ENCODE measurements at places on chromosomes 13 and 19.

DNA sequence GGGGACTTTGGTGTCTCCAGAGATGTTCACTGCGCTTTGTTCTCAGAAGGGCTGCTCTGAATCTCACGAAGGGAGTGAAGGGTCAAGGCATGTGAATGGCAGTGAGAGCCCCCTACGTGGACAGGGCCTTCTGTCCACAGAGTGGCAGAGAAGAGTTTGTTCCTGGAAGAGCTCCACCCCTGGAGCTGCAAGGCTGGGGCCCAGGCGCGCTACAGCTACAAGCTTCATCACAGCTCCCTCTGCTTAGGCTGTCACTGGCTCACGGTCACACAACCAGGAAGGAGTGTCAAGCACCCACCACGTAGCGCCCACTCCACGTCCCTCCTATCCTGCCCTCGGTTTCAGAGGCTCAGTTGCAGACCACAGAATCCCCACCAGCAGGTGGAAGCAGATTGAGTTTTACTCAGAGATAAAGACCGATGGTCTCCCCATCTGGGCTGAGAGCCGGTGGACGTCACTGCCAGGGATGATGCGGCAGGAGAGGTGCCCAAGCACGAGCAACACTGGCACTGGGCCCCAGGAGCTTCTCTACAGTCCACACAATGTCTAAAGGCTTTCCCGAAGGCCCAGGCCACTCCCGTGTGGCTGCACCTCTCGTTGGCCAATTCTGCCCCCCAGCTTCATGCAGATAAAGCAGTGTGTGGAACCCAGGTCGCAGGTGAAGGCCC is 23.0 kb upstream of the TFDP1 start:
- H3K4me3 ChIP-seq = no peak overlapping the region
- H3K4me1 ChIP-seq = no peaks in the 10 kb centered on the region

- no peak overlapping the region for H3K27ac ChIP-seq
- no peaks in the 10 kb centered on the region for H3K4me1 ChIP-seq
- no peak overlapping the region for H3K4me3 ChIP-seq
- H3K36me3 ChIP-seq = no peaks in the 10 kb centered on the region
Observed at GRCh38 chr13:97231118-97231828, 9.1 kb downstream of the MBNL2 start.

DNA sequence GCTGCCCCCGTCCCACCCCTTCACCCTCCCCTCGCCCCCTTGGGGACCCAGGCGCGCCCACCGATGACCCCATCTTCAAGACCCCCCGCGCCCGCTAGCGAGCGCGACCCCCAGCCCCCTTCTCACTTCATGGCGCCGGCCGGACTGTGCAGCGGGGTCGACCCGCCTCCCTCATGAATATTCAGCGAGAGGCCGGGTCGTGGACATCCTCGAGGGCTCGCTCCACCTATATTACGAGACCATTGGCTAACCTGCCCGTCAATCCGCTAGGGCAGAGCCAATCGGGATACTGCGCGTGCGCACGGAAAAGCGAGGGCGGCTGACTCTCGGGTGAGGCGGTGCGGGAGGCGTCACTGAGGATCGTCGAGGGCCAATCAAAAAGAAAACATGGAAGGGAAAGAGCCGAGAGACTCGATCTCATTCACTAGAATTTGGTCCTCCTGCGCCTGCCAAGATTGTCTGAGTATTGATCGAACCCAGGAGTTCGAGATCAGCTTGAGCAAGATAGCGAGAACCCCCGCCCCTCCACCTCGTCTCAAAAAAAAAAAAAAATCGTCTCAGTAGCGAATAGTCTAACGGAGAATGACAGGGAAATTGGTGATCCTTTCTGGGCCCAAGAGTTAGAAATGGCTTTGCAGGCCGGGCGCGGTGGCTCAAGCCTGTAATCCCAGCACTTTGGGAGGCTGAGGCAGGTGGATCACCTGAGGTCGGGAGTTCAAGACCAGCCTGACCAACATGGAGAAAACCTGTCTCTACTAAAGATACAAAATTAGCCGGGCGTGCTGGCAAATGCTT is at the start of gene ERCC2:
Gene ERCC2 (minus strand): TSS at position 164 of the 795 bp plus-strand sequence. CDS start 33 bp downstream, at position 131.
- no peaks in the 10 kb centered on the region for H3K36me3 ChIP-seq
- H3K4me1 ChIP-seq = no peaks in the 10 kb centered on the region
- DNase-seq = peak; percentile 98
- H3K27ac ChIP-seq = peak within 1 kb of the TSS; percentile 41
- no peaks in the 10 kb centered on the region for H3K27me3 ChIP-seq

GRCh38 chr19:46297700-46298478 is 1.0 kb downstream of the HIF3A start:
- H3K4me1 ChIP-seq = no peaks in the 10 kb centered on the region
- H3K27me3 ChIP-seq = no peaks in the 10 kb centered on the region
- peak overlapping the region; percentile 26 for H3K4me3 ChIP-seq
- no peaks in the 10 kb centered on the region for H3K36me3 ChIP-seq
- H3K27ac ChIP-seq = peak overlapping the region; percentile 43

GRCh38 chr13:40994581-40995230 is 24.4 kb downstream of the ELF1 start:
- no peaks in the 10 kb centered on the region for H3K27me3 ChIP-seq
- H3K27ac ChIP-seq = peak overlapping the region; percentile 51
- peaks cover 26% of the 10 kb centered on the region for H3K4me1 ChIP-seq
- DNase-seq = no peak
- H3K36me3 ChIP-seq = no peaks in the 10 kb centered on the region

- DNase-seq = peak; percentile 41
- no peak overlapping the region for H3K27ac ChIP-seq
- no peaks in the 10 kb centered on the region for H3K4me1 ChIP-seq
- H3K27me3 ChIP-seq = no peaks in the 10 kb centered on the region
- no peak overlapping the region for H3K4me3 ChIP-seq
- no peaks in the 10 kb centered on the region for H3K36me3 ChIP-seq
Observed at GRCh38 chr19:41701401-41702075, 6.9 kb upstream of the CEACAM5 start.

DNA sequence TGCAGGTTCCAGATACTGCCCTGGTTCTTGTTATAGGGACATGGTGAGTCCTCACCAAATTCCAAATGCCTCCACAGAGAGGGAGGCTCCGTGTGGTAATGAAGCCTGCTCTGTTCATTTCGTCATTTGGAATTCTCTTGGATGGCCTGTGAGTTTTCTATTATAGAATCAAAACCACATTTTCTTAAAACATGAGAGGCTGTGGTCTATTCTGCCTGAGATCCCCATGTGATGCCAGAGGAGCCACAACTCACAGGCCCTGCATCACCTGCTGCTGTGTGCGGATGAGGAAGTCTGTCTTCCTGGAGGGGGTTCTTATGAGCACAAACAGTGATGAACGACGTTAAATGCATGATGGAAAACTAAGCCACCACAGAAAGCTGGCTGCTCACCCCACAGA is 264.4 kb downstream of the UQCRFS1 start:
- H3K4me3 ChIP-seq = no peak overlapping the region
- no peak overlapping the region for H3K27ac ChIP-seq

DNA sequence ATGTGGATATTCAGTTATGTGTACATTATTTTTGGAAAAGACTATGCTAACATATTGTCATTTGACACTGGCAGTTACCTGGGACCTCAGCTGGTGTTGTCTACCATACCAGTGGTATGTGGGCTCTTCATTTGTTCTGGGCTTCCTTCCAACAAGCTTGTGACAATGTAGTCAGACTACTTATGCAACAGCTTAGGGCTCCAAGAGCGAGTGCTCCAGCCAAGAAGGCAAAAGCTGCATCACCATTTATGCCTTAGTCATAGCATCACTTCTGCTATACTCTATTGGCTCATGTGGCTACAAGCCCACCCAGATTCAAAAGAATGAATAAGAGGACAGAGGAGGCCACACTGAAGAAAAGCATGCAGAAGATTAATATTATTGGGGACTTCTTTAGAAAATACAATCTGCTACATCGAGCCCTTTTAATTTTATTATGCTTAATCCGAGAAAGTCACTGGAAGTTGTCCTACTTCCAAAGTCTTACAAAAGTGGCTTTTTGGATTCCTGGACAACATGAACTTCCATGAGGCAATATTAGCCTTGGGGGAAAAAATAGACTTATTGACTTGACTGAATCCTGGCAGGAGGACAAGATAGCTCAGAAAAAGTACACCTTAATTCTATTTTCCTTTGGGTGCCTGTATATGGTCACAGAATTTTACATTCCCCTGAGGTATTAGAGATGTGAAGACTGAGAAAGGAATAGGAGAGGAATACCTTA is 529.4 kb upstream of the HTR2A start:
- H3K4me1 ChIP-seq = no peaks in the 10 kb centered on the region
- DNase-seq = no peak
- no peaks in the 10 kb centered on the region for H3K27me3 ChIP-seq
- no peaks in the 10 kb centered on the region for H3K36me3 ChIP-seq
- H3K27ac ChIP-seq = no peak overlapping the region
